T1000 (cell line): ENCODE measurements at places on chromosomes 1 and 21.

DNA sequence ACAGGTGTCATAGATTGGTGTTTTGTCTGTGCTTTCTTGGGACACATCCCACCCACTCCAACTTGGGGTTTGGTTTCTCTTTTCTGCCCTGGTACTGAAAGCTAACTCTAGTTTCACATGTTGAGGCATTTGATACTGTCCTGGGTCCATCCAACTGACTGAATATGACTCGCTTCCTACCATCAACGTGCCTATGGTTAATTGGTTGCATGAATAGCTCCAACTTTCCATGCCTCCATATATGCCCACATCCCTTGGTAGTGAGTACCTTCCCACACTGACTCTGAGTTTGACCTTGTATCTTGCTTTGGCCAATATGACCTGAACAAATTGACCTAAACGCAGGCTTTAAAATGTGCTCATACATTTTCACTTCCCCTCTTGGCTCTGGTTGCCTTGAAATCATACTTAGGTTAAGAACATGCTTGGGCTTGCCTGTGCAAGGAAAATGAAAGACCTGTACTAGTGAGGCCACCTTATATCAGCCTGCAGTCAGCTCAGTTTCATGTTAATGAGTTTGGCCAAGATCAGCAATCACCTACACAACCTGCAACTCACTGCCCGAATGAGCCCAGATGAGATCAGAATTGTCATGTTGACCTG, 81.0 kb upstream of the KCNK2 start:
- DNase-seq = no peak

- DNase-seq = no peak
Measured at GRCh38 chr1:40130892-40131291, 30.3 kb upstream of the RLF start.

GRCh38 chr1:68330391-68330790, 98.1 kb upstream of the WLS start:
- no peak for DNase-seq

DNA sequence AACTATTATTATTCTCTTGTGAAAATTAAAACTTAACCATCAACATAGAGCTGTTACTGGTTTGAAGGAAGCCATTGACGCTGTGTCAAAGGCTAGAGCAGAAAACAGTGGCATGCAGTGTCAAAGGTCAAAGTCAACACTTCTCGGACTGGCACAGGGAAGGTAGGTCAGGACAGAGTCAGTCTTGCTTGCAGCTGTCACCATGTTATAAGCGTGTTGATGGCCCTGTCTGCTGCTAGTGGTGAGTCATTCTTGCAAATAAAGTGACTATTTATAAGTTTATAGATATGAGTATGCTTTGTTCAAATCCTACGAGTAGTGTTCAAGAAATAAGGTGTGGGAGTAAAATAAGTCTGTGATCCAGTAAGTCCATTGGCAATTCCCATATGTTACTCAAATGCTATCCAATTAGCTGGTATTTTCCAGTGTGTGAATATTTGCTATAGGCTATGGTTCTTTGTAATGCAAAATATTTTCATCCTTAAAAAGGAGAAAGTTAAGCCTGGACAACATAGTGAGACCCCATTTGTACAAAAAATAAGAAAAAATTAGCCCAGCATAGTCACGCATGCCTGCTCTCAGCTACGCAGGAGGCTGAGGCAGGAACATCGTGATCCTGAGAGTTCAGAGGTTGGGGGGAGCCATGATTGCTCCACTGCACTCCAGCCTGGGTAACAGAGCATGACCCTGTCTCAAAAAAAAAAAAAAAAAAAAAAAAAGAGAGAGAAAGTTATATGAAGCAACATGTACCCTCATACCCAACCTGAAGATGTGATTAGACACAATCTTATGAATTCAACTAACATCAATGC, 26.3 kb upstream of the TINAGL1 start:
- no peak for DNase-seq

GRCh38 chr1:36871146-36871971, 163.0 kb downstream of the GRIK3 start:
- no peak for DNase-seq

DNA sequence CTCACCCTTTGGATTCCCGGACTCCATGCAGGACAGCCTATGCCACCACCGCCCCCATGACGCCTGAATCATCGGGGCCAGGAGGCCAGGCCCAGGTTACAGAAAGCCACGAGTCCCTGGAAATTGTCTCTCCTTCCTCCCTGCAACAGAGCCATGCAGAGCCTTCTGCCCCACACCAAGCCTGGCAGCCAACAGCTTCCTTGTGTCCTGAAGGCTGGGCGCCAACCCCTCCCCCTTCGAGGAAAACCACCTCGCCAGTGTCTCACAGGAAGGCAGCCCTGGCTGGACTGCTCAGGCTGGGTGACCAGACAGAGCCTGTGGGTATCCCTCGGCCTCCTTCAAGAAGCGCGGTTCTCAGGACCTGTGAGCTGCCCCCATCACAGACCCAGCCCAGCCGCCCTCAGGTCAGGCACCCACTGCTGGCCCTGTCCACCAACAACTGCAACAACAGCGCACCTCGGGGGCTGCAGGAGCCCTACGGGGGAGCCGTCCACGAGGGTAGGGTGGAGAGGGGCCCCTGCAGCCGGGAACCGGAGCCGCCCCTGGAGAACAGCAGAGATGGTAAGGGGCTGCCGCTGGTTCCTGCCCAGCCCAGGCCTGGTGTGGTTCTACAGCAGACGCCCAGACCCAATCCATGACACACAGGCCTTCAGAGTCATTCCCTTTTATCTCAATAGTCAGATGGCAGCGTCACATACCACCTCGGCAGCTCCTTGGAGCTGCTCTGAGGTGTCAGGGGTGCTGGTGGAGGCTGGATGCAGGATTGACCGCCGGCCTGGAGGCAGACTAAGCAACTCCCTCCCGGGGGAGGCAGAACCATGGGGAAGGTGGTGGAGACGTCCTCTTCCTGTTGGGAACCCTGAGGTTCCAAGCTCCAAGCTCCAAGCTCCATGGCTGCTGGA, 23.7 kb downstream of the KIAA1614 start:
- DNase-seq = no peak

GRCh38 chr1:29747196-29747595, 510.9 kb downstream of the PTPRU start:
- DNase-seq = no peak

- DNase-seq = no peak
Measured at GRCh38 chr1:107535091-107535490, 394.3 kb downstream of the NTNG1 start.

DNA sequence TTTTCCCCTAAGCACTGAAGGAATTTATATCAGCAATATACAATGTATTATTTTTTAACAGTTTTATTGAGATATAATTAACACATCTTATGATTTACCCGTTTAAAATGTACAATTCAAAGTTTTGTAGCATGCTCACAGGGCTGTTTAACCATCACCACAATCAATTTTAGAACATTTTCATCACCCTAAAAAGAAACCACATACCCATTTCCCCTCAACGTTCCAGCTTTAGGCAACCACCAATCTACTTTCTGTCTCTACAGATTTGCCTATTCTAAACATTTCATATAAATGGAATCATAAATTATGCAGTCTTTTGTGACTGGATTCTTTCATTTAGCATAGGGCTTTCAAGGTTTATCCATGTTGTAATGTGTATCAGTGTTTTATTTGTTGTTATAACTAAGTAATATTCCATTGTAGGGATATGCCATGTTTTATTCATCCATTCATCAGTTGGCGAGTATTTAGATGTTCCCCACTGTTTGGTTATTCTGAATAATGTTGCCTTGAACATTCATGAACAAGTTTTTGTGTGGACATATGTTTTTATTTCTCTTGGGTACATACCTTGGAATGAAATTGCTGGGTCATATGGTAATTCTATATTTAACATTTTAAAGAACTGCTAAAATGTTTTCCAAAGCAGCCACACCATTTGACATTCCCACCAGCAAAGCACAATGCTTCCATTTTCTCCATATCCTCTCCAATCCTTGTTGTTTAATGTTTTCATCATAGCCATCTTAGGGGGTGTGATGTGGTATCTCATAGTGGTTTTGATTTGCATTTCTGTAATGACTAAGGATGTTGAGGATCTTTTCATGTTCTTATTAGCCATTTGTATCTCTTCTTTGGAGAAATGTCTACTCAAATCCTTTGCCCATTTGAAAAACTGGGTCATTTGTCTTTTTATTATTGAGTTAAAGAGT, 188.5 kb downstream of the TM2D1 start:
- DNase-seq = no peak

DNA sequence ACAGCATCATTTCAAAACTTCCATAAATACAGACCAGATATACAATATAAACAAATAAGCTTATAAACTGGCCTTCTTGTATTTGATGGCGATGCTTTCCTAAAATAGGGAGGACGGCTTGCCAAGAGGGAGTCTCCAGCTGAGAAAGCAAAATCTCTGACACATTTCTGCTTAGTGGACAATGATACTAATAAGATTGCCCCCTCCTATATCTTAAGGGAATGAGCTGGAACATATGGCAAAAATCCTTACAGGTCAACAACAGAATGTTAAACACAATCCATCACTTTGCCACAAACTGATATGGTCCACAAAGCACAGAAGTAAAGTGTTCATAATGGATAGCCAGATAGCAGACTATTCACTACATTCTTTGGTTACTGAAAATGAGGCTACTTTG, 7.1 kb upstream of the GADD45A start:
- DNase-seq = no peak

DNA sequence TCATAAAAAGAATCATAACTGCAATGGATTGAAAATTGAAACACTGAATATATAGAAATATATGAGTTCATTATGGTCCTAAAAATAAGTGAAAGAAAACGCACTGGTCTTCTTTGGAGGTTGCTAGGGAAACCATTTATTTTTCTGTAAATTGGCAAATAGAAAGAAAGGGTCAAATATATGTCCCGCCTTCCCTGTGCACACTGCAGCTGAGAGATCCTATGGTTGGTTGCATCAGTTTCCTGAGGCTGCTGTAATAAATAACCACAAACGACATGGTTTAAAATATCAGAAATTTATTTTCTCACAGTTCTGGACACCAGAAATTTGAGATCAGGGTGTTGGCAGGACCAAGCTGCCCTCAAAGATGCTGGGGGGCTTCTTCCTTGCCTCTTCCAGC, 35.0 kb downstream of the CA6 start:
- DNase-seq = no peak

DNA sequence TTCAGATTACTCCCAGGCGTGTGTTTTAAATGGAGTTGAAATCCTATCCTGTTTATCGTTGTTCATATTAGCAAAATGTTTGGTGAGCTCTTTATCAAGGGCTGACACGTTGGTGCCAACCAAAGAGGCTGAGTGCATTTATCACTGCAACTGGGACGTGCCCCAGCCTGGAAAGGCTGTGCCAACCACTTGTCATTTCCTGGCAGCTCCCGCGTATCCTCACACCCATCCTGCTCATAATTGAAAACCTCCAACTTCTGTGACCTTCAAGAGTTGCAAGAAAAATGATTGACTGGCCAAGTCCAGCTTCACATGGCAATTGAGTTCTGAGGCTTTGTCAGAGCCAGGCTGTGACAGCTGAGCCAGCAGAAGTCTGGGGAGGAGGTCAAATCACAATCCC, 43.7 kb upstream of the KCNA3 start:
- DNase-seq = no peak

DNA sequence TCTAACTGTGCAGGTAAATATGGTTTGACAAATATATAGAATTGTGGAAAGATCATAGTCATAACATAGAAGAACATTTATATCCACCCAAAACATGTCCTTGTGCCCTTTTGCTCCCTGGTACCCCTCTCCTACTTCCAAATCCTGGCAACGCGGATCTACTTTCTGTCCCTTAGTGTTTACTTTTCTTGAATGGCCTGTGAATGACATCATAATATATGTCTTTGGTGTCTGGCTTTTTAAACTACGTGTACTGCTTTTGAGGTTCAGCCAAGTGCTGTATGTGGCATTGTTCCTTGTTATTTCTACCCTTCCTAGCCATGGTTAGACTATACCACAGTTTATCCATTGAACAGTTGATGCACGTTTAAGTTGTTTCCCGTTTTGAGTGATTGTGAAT, 155.6 kb downstream of the SDCCAG8 start:
- DNase-seq = no peak

- DNase-seq = no peak
Measured at GRCh38 chr1:67683766-67684525, 1.1 kb upstream of the GADD45A start.

GRCh38 chr1:51552929-51553807, 34.1 kb upstream of the EPS15 start:
- no peak for DNase-seq

- DNase-seq = no peak
Measured at GRCh38 chr1:55552636-55553035, 337.5 kb upstream of the USP24 start.

DNA sequence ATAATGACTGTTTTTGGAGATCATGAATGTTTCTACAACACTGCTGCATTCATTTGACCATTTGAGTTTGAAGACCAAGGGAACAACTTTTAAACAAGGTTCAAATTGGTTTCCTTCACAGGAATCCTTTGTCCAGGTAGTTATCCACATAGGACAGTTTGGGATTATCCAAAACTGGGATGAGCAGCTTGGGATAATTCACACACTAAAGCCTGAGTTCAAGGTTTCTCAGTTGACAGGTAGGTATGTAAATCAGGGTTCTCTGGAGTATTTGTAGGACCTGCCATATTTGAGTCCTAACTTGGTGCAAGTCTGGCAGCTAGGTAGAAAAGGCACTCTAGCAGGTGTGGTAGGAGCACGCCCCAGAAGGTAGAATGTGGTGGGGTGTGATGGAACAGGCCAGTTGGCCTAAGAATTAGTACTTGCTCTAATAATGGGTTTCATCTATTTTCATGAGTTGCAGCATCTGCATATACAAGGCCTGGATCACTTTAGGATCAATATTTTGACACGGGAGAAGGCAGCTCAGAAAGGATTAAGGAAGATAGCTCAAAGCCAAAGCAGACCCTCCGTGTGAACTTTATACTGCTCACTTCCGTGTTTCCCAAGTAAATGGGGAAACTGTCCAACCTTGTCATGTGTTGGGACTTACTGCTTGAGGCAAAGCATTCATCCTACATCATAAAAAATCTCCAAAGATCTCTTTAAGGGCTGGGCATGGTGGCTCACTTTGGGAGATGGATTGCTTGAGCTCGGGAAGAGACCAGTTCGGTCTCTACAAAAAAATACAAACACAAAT, 14.1 kb upstream of the RAB42 start:
- no peak for DNase-seq

- peak; percentile 83 for DNase-seq
Measured at GRCh38 chr1:18926315-18927081, 24.1 kb upstream of the ALDH4A1 start.

DNA sequence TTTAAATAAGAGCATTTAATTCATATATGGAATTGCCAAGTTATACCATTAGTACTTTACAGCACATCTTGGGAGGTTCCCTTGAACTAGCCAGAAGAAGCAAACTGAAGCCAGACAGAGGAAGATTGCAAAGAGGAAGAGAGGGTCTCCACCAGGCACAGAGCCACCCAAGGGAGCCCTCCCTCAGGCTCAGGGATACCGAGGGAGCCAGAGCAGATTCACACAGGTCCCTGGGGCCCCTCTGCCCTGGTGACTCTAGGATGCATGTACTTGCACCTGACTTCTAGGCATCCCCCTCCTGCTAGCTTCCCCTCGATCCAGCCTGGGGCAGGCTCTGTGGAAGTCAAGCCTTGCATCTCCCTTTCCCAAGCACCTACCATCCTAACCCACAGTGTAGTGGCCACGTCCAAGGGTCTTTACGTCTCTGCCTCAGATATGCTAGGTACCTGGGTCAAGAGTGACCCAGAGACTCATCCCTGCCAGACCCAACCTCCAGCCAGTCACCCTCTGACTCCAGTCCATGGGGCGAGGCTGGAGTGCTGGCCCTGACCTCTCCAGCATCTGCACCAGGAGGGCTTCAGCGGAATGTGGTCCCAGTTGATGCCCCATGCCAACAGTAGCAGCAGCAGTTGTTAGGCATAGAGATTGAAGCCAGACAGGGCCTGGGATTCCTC, 6.4 kb downstream of the IFNAR2 start:
- DNase-seq = no peak

GRCh38 chr1:41739061-41739955, 179.4 kb downstream of the HIVEP3 start:
- no peak for DNase-seq
